ENCODE measurements at places on chromosomes 3 and 15.

- no peak for DNase-seq
Measured at GRCh38 chr15:48046813-48047438, 73.9 kb upstream of the SLC24A5 start.

DNA sequence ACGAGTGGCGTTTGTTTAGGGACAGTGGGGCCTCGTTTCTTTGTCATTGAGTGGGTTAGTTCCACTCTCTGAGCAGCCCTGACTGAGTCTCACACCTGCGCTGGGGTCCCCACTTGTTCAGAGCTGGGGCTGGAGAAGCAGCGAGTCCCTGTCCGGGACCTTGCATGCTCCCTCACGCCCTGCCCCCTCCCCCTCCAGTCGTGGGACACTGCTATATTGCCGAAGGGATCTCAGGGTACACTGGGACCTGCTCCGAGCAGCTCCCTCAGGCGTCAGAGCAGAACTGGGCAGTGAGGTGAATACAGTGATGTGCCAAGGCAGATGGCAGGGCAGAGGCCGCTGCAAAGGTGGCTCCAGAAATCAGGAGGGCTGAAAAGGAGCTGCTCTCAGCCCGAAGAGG, 59.9 kb upstream of the KLF13 start:
- DNase-seq: no peak

GRCh38 chr15:82931221-82931620, 21.3 kb downstream of the HOMER2 start:
- DNase-seq: no peak

- DNase-seq: peak; percentile 68
Measured at GRCh38 chr15:73700041-73700842, 16.1 kb downstream of the CD276 start.

DNA sequence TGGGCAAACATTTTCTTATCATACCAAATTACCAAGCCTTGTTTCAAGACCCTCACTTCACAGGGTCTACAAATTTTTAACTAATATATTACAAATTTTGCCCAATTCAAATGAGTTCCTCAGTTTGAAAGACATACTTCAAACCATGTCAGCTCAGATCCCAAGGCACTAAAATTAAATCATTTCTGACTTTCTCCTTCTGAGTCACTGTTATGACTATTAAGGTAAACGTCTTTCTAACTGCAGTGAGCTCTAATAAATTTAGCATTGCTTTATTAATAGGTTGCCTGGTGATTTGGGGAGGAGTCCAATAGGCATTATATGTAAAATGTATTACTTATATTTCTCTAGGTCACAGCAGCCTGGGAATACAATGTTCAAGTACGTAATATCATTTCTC, 158.2 kb upstream of the ARHGEF26 start:
- no peak for DNase-seq

DNA sequence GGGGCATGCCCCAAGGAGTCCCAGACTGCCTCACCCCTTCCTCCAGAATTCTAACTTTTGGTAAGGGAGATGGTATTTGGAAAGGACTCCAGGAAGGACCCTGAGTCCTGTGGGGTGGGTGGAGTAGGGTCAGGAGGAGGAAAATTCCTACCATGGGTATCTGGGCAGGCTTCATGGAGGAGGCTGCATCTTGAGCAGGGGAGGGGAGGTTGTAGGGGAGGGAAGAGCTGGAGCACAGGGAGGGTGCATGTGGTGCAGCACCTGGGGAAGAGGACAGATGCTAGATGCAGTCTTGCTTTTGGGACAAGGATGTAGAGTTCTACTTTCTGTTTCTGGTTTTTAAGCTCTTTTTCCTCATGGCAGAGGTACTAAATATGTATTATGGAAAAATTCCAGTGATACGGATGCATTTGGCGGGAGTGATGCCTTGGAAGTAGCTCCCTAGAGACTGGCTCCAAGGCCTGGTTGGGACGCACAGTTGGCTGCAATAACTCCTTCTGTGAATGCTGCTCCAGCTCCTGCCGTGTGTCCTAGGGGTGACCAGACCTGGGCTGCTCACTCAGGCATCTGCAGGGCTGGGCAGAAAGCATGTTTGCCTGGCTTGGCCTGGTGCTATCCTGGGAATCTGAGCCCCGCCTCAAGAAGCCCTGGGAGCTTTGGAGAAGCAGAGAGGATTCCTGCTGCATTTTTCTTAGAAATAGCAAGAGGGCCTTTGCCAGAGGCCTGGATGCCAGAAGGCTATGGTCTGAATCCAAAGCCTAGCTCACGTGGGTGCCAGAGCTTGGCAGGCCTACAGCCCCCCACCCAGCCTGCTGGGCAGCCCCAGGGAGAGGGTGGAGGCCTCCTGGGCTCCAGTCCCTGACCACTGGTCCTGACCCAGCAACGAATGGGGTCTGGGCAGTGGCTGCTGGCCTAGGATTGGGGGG, 10.1 kb downstream of the SEMA3F start:
- DNase-seq: no peak

DNA sequence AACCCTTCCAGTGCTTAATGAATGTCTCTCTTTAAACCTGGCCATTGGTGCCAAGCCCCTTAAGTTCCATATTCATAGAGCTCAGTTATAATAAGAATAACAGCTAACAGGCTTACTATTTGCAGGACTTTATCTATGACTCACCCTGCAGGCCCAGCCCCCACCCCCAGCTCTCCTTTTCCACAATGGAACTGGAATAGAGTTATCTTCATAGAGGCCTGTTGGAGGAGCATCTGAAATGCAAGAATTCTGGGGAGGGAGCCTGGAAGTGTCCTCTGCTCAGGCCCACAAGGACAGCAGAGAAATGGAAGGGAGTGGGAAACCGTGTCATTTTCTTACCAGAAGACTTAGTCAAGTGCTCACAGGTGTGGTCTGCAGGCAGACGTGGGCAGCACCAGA, 52.8 kb downstream of the SEMA5B start:
- DNase-seq: no peak

DNA sequence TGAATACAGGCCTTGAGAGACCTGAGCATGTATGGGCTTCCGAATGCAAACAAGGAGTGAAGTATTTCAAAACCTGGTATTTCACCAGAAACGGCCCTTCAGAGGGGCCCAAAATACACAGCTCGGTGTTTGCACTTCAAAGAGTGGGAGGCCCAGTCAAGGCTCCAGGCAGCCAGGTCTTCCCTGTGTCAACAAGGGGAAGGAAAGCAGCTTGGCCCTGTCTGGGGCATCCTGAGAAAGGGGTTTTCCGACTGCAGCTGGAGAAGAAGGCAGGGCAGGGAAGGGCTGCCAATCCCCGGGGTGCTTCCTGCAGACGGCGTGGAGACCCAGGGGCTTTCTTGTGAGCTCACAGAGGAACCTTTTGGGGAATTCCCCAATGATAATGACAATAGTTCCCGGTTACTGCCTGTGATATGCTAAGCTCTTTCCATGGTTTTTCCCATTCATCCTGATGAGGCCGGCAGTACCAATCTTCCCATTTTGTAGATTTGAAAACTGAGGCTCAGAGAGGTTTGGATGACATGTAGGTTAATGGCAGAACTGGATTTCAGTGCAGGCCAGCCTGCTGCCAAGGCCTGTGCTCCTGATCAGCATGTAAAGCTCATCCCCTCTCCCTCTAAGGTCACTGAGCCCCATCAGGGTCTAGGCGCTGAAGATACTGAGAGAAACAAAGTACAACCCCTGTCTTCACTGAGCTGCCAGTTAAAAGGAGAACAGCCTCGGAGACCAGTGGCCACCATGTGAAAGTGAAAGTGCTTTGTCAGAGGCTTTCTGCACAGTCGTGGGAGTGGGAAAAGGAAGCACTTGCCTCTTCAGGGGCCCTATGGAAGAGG, 43.0 kb upstream of the TLE3 start:
- no peak for DNase-seq

GRCh38 chr15:80404057-80404760, at the start of gene ARNT2:
Gene ARNT2 (plus strand): TSS chr15:80404382. CDS start chr15:80404516, 134 bp downstream.
- no peak for DNase-seq

GRCh38 chr15:41825572-41826535, 2.0 kb upstream of the JMJD7 start:
- DNase-seq: no peak

DNA sequence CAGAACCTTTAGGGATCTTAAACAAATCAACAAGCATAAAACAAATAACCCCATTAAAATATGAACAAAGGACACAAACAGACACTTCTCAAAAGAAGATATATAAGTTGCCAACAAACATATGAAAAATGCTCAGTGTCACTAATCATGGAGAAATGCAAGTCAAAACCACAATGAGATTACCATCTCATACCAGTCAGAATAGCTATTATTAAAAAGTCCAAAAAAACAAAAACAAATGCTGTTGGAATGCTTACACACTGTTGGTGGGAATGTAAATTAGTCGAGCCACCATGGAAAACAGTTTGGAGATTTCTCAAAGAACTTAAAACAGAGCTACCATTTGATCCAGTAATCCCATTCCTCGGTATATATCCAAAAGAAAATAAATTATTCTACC, 423.6 kb downstream of the OTOL1 start:
- no peak for DNase-seq

GRCh38 chr15:48617619-48618018, 27.9 kb downstream of the FBN1 start:
- DNase-seq: no peak

- no peak for DNase-seq
Measured at GRCh38 chr15:52680041-52680391, 828 bp upstream of the ATOSA start.

DNA sequence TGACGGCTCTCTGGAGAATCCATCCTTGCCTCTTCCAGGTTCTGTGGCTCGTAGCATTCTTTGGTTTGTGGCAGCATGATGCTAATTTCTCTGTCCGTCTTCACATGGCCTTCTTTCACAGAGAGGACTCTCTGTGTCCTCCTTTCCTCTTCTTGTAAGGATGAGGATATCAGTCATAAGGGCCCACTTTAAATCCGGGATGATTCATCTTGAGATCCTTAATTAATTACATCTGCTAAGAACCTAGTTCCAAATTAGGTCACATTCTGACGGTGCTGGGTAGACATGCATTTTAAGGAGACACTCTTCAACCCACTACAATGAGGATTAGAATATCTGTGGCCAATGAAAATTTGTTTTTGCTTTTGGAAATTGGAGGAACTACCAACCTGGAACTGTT, 15.7 kb upstream of the GXYLT2 start:
- no peak for DNase-seq

DNA sequence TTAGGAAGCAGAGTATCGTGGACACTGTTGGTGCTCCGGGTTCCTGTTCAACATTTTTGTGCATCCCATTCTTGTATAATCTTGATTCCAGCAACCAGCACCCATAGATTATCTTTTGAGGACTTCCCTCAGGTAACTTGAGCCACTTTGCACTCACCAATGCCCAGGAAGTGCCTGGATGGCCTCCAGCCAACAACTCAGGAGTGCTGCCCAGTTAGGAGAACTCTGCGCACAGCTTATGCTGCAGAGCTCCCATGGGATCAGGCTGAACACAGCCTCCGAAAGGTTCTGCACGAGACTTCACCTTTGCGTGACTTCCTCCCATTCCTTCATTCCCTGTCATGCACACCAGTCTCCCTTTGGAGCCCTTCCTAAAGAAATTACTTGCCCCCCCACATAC, 64.3 kb upstream of the LRRN1 start:
- no peak for DNase-seq

- no peak for DNase-seq
Measured at GRCh38 chr3:141610939-141611338, 124.1 kb downstream of the RASA2 start.

DNA sequence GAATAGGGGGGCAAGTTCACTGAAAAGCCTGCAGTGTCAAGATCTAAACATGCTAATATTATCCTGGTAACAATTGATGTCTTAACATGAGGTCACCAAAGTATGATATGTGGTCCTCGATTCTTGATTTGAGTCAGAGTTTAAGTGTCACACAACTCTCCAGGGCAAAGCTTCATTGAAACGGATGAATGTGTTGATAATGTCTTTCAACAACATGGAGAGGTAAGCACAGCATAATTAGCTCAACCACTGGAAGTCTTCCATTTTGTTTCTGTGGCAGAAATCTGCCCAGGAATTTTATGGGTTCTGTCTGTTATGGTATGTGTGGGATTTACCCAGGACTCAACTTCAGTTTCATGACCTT, 591.5 kb downstream of the ZNF385D start:
- DNase-seq: no peak

- no peak for DNase-seq
Measured at GRCh38 chr3:133227813-133228212, 172.0 kb upstream of the BFSP2 start.

DNA sequence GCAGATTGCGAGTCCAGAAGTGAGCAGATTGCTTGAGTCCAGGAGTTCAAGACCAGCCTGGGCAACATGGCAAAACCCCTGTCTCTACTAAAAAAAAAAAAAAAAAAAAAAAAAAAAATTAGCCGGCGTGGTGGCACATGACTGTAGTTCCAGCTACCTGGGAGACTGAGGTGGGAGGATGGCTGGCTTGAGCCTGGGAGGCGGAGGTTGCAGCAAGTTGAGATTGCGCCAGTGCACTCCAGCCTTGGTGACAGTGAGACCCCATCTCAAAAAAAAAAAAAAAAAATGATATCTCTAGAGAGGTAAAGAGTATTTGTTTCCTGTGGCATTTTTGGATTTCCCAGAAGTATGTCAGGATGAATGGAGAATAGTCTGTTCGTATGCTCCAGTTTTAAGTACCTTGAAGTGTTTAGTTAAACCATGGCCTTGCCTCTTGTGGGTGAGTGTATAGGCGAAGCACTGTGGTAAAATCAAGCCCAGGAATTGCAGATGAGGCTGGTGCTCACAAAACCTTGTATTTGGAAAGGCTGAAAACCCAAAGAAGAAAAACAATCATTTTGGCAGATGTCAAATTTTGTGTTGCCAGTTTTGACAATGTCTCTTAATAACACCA, 5.9 kb downstream of the CACNA1D start:
- DNase-seq: no peak

GRCh38 chr15:66184936-66185790, 68.4 kb downstream of the MEGF11 start:
- no peak for DNase-seq

- DNase-seq: no peak
Measured at GRCh38 chr15:79478108-79478507, 46.0 kb downstream of the MINAR1 start.

- no peak for DNase-seq
Measured at GRCh38 chr3:107347751-107348150, 29.5 kb upstream of the CCDC54 start.

- DNase-seq: no peak
Measured at GRCh38 chr15:41862515-41863116, 24.0 kb downstream of the PLA2G4B start.

GRCh38 chr3:11560746-11561145, 83.0 kb downstream of the VGLL4 start:
- DNase-seq: no peak

DNA sequence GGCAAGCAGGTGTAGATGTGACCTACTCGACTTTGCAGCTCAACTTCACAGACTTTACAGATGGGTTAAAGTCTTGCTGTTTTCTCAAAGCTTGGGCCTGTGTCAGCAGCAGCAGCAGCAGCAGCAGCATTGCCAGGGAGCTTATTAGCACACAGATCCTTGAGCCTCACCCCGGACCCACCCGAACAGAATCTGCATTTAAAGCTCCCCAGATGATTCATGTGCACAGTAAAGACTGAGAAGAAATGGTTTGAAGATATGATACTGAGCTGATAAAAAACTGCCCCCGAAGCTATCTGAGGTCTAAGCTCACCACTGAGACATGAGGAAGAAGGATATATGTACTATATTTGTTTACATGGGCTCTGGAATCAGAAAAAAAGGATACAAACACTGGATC, 231.7 kb downstream of the ARPP21 start:
- no peak for DNase-seq
